ENCODE measurements at places on chromosomes 5 and 9.
A peak's percentile ranks its signal among the peaks of the same experiment; 100 is the strongest.

GRCh38 chr5:88679638-88680037, 203.3 kb downstream of the MEF2C start:
- no peak for DNase-seq

- no peak for DNase-seq
Observed at GRCh38 chr9:80775971-80776370, 913.4 kb downstream of the TLE1 start.

GRCh38 chr9:135939351-135940265, 21.6 kb downstream of the UBAC1 start:
- DNase-seq = peak; percentile 40

- DNase-seq = no peak
Observed at GRCh38 chr9:16575986-16576245, 294.6 kb downstream of the BNC2 start.

DNA sequence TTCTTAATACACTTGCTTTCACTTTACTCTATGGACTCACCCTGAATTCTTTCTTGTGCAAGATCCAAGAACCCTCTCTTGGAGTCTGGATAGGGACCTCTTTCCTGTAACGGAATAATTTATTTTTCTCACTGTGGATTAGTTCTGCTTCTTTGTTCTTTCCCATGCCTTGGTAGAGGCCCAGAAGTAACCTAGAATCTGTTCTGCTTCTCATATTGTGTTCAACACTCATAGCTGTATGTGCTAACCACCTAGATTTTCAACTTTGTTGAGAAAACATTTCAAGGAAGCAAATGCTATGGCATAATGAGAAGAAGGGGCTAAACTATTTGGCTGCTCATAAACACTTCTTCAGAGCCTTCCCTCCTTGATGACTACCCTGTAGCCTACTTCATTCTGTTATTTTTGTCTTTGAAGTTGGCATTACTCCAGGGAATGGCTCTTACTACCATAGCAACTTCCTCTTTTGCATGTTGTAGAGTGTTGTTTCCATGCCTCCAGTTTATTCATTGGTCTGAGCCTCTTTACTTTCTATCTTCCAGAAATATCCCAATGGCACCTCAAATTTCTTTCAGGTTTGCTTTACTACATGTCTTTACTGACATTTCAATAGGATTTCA, 74.3 kb downstream of the KIAA0825 start:
- no peak for DNase-seq

- DNase-seq = no peak
Observed at GRCh38 chr9:72173080-72173479, 23.8 kb downstream of the GDA start.

DNA sequence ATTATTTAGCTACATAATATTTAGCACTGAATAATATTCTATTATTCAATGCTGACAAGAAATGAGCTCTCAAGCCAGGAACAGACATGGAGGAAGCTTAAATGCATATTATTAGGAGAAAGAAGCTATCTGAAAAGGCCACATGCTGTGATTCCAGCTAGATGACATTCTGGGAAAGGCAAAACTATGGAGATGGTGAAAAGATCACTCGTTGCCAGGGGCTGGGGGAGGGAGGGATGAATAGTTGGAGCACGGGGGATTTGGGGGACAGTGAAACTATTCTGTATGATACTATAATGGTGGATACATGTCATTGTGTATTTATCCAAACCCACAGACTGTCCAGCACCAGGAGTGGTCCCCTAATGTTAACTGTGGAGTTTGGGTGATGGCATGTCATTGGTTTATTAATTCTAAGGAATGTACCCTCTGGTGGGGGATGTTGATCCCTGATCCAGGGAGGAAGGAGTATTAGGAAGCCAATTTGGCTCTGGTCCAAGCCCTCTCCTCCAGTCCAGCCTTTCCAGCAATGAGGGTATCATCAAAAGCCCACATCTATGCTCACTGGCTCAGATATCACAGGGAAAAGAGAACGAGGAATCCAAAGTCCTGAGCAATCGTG, 162.5 kb downstream of the COL23A1 start:
- no peak for DNase-seq

- no peak for DNase-seq
Observed at GRCh38 chr5:53963958-53964357, 346.4 kb downstream of the ARL15 start.

GRCh38 chr5:171422495-171422894, 3.0 kb downstream of the FGF18 start:
- DNase-seq = no peak

- DNase-seq = no peak
Observed at GRCh38 chr5:75006865-75007822, 45.2 kb downstream of the GCNT4 start.

DNA sequence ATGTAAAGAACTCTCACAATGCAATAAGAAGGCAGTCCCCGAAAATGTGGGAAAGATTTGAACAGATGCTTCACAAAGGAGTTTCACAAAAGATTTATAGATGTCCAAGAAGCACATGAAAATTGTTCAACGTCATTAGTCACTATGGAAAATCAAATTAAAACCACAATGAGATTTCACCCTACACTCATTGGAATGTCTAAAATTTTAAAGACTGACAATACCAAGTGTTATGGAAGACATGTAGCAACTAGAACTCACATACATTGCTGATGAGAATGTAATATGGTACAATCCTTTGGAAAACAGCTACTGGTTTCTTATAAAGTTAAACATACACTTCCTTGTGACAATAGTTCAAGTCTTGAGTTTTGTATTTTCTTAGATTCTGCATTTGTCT, 11.0 kb upstream of the RECK start:
- no peak for DNase-seq

GRCh38 chr5:122500245-122501088, 188.4 kb downstream of the SNCAIP start:
- no peak for DNase-seq

- DNase-seq = no peak
Observed at GRCh38 chr5:189486-189885, 1.8 kb upstream of the LRRC14B start.

- DNase-seq = peak; percentile 70
Observed at GRCh38 chr5:143182901-143183820, 220.3 kb downstream of the NR3C1 start.

GRCh38 chr9:127349483-127350113, 47.4 kb upstream of the SLC2A8 start:
- DNase-seq = no peak

- DNase-seq = no peak
Observed at GRCh38 chr5:161966564-161966963, 101.0 kb upstream of the GABRG2 start.

GRCh38 chr9:137672907-137673791, 54.3 kb downstream of the EHMT1 start:
- DNase-seq = no peak

GRCh38 chr5:92561411-92561959, 1019.5 kb downstream of the NR2F1-AS1 start:
- DNase-seq = no peak

DNA sequence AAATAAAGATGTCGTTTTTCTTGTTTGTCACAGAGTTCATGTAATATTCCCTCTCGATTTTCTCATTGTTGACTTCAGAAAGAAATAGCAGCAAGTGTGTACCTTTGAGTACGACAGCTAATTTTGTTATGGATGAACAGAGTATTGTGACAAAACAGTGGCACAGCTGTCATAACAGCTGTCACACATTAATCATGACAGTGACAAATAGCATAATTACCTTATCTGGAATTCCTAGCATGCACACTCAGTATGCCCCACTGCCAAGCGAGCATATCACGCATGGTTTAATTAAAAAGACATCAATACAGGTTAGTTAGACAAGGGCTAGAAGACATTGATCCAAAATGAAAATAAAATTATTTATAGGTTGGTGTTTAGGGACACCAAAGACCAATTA, 375.1 kb downstream of the SPATA31D1 start:
- no peak for DNase-seq

GRCh38 chr5:96228408-96228807, 204.6 kb downstream of the PCSK1 start:
- no peak for DNase-seq

- no peak for DNase-seq
Observed at GRCh38 chr5:76230711-76231285, 147.6 kb downstream of the SV2C start.

- no peak for DNase-seq
Observed at GRCh38 chr5:115543365-115544042, 1.1 kb downstream of the FEM1C start.

GRCh38 chr5:45274241-45274640, 421.9 kb downstream of the HCN1 start:
- DNase-seq = no peak

DNA sequence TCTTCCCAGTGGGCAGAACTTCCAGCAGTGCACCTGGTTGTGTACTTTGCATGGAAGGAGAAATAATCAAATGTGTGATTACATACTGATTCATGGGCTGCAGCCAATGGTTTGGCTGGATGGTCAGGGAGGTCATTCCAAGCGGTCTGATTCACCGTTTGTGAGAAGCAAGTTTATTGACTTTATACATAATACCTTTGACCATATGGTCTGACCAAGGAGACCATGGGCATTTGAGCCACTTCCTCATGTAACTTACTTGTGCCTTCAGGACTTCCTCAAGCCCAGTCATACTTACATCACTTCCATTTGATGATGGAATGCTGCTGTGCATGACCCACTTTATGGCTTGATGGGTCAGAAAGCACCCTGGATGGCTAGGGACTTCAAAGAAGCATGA, 41.1 kb downstream of the DAP start:
- DNase-seq = no peak

- no peak for DNase-seq
Observed at GRCh38 chr5:104218200-104218599, 655.6 kb upstream of the NUDT12 start.

- no peak for DNase-seq
Observed at GRCh38 chr5:68046445-68046844, 169.1 kb upstream of the PIK3R1 start.

DNA sequence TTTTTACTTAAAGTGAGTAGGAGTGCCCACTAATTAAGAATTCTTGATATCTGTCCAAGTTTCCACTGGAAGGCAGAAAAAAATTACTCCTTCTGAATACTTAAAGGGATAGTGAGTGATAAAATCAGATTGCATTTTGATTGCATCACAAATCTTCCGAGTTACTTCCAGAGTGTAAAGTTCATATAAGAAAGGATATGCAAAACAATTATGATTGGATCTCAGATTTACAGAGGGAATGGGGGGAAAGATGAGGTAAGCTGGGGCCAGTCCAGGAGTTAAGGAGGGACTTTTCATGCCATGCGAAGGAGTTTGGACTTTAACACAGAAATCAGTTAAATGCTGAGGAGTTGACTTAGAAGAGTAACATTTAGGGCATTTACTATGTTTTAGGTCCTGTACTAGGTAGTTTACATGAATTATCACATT, 9.3 kb upstream of the RNF145 start:
- no peak for DNase-seq

GRCh38 chr9:17280350-17281012, 145.6 kb downstream of the CNTLN start:
- no peak for DNase-seq

GRCh38 chr5:97412959-97413358, 229.9 kb upstream of the RIOK2 start:
- no peak for DNase-seq

GRCh38 chr9:82997476-82998140, 65.3 kb downstream of the RASEF start:
- no peak for DNase-seq

DNA sequence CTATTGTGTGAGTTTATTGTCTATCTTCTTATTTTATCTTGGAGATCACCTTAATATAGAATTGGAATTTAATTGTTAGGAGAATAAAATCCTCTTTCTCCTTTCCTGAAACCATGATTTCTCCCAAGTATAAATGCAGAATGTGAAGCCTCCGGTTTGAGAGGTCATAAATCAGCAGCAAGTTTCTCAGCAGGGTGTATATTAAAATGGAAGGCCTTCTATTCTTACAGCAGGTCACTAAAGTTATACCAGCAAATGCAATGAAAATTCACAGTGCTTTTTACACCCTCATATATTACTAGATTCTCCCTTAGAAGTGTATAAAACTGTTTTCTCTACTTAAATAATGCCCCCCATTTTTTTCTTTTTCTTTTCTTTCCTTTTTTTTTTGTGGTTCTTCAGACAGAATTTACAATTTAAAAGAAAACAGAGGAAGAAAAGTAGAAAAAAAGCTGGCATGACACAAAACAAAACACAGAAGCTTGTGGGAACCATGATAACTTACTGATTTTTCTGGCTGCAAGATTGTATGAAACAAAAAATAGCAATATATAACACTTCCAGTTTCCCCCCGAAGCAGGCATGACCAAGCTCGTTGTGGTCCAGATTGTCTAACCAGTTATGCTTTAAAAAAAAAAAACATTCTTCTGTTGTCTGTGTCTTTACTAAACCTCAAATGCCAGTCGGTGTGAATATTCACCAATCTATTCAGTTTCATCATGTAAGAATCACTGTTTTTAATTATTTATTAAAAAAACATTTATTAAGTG, 211.2 kb downstream of the RAB3C start:
- DNase-seq = no peak

GRCh38 chr9:125989090-125989501, 241.9 kb downstream of the PBX3 start:
- no peak for DNase-seq

DNA sequence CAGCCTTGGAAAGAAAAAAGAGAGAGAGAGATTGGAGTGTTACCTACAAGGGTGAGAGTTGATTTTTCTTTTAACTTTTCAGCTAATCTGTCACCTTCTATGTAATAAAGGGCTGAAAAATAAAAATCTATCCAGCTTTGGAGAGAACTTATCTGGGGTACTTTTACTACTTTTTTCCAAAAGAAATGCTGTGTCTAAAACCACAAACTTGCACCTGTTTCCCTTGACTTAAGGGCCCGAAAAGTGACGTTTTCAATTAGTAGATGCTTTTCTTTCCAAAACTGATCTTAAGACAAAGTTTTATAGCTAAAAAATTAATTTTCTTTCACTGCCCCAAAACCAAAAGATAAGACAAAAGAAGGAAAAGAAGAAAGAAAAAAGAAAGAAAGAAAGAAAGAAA, 48.8 kb downstream of the SMIM23 start:
- no peak for DNase-seq

DNA sequence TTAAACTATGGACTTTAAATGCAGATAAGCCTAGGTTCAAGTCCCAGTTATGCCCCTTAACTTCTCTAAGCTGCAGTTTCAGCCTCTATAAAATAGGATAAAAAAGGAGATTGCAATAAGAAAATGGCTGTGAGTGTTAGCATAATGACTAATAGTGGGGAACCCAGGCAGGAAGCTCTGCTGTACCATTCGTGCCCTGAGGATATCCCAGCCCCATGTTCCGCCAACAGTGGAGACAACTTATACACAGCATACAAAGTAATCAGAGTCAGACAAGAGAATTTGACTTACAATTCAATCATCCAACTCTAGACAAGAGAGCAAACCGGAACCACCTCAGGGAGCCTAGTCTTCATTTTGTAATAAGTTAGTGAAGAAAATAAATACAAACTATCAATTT, 141.5 kb upstream of the FSTL4 start:
- no peak for DNase-seq

Data from stimulated activated CD4-positive, alpha-beta T cell treated with anti-CD3 and anti-CD28 coated beads, Interleukin-4, amount 100 ng/mL, for 48 hours (primary cell).